Aortic smooth muscle cell (primary cell): ENCODE measurements at places on chromosomes 1 and 21. TPM values are rescaled to one million over a fixed set of nuclear protein-coding genes. Genes with fewer than 3 reads are reported as not detected.

Gene EDN2
- not detected in 2 replicates for total RNA-seq

Gene BRINP3
- total RNA-seq, result not detected in 2 replicates

Gene COL8A2
- 5.7 and 5.9 TPM in 2 replicates for total RNA-seq

Gene ZMYND12
- total RNA-seq, result 0.56 and 0.92 TPM in 2 replicates

Gene DNM3
- total RNA-seq, result 1.1 and 1.2 TPM in 2 replicates

Gene RAB42
- 0.93 and 1.7 TPM in 2 replicates for total RNA-seq

Gene BTBD8
- 3.7 and 4.0 TPM in 2 replicates for total RNA-seq

Gene LRRC39
- total RNA-seq, result 0.40 and 0.56 TPM in 2 replicates

Gene FAAH
- 0.37 and 0.92 TPM in 2 replicates for total RNA-seq
